ENCODE measurements at places on chromosomes 13 and 19.

DNA sequence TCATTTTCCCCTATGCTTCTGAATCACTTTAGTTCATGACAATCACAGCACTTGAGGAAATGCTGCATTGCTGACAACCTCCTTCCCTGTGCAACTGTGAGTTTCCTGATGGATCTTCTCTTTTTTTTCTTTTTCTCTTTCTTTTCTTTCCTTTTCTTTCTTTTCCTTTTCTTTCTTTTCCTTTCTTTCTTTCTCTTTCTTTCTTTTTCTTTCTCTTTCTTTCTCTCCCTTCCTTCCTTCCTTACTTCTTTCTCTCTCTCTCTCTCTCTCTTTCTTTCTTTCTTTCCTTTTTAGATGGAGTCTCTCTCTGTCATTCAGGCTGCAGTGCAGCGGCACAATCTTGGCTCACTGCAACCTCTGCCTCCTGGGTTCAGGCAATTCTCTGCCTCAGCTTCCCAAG is 247.9 kb upstream of the HTR2A start:
- DNase-seq: no peak

GRCh38 chr13:33349986-33350826 is 64.7 kb upstream of the STARD13 start:
- DNase-seq: no peak

GRCh38 chr19:18733196-18733647 is 49.7 kb downstream of the CRTC1 start:
- DNase-seq: no peak

GRCh38 chr13:27170516-27171243 is 931 bp downstream of the USP12 start:
- peak; percentile 14 for DNase-seq

DNA sequence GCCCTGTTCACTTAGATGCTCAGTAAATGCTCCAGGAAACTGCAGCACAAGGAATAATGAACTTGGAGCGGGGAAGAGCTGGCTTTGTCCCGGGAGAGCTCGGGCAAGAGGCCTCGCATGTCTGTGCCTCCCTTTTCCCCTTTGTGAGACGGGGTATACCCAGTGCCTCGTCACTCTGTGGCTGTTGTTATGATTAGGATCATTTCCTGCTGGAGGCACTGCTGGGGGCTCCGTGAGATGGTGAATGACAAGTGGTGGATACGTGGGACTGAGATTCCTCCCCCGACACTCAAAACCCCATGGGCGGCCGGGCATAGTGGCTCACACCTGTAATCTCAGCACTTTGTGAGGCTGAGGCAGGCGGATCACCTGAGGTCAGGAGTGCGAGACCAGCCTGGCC is 1.1 kb upstream of the PLVAP start:
- no peak for DNase-seq

DNA sequence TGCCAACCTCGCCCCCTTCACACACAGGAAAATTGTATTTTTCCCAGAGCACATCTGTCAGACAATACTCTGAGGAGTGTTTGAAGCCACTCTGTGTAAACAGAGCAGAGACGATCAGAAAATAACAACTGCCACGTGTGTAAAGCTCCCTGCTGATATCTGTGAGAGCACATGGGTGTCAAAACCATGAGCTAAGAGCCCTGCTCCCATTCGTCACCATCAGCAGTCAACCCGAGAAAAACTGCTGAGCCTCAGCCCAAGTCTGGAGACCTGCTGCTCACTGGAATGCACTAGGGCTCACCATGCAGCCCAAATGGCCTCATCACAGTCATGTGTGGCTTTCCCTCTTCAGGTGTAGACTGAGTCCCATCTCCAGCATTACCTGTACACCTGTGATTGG is 304.1 kb downstream of the FGF14 start:
- no peak for DNase-seq

All from CD4-positive, alpha-beta memory T cell (primary cell).